ENCODE measurements at places on chromosomes 5 and 9. TPM values are rescaled to one million over a fixed set of nuclear protein-coding genes. Genes with fewer than 3 reads are reported as not detected.

GRCh38 chr5:163458778-163459385 lies 1.0 kb downstream of the NUDCD2 start:
- H3K4me1 ChIP-seq = peaks cover 2% of the 10 kb centered on the region
- H3K4me3 ChIP-seq = peak overlapping the region; percentile 91
- H3K36me3 ChIP-seq = no peaks in the 10 kb centered on the region
- H3K27me3 ChIP-seq = no peaks in the 10 kb centered on the region

- no peaks in the 10 kb centered on the region for H3K4me1 ChIP-seq
- H3K4me3 ChIP-seq = no peak overlapping the region
- H3K36me3 ChIP-seq = no peaks in the 10 kb centered on the region
- no peaks in the 10 kb centered on the region for H3K27me3 ChIP-seq
- DNase-seq = no peak
These were observed 25.9 kb upstream of the TAL2 start for GRCh38 chr9:105636331-105636730.

GRCh38 chr5:169494941-169495548 lies 88.5 kb upstream of the SPDL1 start:
- no peaks in the 10 kb centered on the region for H3K36me3 ChIP-seq
- H3K27ac ChIP-seq = no peak overlapping the region
- H3K4me3 ChIP-seq = no peak overlapping the region
- DNase-seq = no peak
- H3K4me1 ChIP-seq = no peaks in the 10 kb centered on the region

- H3K27ac ChIP-seq = no peak overlapping the region
- H3K27me3 ChIP-seq = no peaks in the 10 kb centered on the region
- H3K4me3 ChIP-seq = no peak overlapping the region
- no peak for DNase-seq
- H3K4me1 ChIP-seq = no peaks in the 10 kb centered on the region
These were observed 3.2 kb upstream of the SCGB3A1 start for GRCh38 chr5:180594311-180595045.

DNA sequence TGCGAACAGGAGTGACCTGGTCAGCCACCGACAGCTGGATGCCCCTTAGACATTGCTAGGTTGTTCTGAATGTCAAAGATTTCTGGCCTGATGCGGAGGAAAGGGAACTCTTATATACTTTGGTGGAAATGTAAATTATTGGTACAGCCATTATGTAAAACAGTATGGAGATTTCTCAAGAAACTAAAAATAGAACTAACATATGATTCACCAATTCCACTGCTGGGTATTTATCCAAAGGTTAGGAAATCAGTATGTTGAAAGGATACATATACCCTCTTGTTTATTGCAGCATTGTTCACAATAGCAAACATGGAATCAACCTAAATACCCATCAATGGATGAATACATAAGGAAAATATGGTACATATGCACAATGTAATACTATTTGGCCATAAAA lies 31.8 kb downstream of the DMRT3 start:
- H3K27ac ChIP-seq = no peak overlapping the region
- DNase-seq = no peak
- H3K4me3 ChIP-seq = no peak overlapping the region
- H3K27me3 ChIP-seq = no peaks in the 10 kb centered on the region

DNA sequence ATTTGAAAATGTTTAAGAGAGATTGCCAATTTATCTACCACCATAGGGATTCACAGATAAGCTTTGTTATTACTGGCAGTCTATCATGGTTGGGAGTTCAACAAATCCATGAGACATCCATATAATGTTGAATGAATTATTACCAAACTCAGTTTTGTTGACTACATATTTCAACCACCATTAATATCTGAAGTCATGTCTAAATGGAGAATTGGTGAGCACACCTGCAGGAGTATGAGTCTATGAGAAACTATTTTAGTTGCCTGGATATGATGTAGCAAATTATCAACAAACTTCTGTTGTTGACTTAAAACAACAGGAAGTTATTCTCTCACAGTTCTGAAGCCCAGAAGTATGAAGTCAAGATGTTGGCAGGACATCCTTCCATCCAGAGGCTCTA lies 126.8 kb upstream of the FBXL7 start:
- H3K4me1 ChIP-seq = no peaks in the 10 kb centered on the region
- no peak overlapping the region for H3K4me3 ChIP-seq
- no peaks in the 10 kb centered on the region for H3K27me3 ChIP-seq
- no peaks in the 10 kb centered on the region for H3K36me3 ChIP-seq
- no peak for DNase-seq
- H3K27ac ChIP-seq = no peak overlapping the region

DNA sequence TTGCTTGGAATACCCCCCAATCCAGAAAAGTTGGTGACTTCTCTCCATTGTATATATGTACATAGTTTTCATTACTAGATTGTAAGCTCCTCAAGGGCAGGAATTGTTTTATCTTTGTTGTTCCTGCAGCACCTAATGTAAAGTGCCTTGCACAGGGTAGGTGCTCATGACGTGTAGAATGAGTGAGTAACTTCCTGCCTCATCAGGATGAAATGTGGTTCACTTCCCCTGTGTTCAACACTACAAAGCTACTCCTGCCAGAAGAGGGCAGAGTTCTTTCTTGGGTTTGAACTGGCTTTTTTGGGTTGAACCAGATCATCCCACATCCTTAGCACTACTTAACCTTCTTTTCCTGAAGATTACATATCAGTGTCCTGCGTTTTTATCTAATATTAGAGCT lies 23.9 kb downstream of the GTF3C4 start:
- no peak overlapping the region for H3K27ac ChIP-seq
- no peaks in the 10 kb centered on the region for H3K4me1 ChIP-seq
- no peak overlapping the region for H3K4me3 ChIP-seq
- no peaks in the 10 kb centered on the region for H3K36me3 ChIP-seq
- DNase-seq = no peak

DNA sequence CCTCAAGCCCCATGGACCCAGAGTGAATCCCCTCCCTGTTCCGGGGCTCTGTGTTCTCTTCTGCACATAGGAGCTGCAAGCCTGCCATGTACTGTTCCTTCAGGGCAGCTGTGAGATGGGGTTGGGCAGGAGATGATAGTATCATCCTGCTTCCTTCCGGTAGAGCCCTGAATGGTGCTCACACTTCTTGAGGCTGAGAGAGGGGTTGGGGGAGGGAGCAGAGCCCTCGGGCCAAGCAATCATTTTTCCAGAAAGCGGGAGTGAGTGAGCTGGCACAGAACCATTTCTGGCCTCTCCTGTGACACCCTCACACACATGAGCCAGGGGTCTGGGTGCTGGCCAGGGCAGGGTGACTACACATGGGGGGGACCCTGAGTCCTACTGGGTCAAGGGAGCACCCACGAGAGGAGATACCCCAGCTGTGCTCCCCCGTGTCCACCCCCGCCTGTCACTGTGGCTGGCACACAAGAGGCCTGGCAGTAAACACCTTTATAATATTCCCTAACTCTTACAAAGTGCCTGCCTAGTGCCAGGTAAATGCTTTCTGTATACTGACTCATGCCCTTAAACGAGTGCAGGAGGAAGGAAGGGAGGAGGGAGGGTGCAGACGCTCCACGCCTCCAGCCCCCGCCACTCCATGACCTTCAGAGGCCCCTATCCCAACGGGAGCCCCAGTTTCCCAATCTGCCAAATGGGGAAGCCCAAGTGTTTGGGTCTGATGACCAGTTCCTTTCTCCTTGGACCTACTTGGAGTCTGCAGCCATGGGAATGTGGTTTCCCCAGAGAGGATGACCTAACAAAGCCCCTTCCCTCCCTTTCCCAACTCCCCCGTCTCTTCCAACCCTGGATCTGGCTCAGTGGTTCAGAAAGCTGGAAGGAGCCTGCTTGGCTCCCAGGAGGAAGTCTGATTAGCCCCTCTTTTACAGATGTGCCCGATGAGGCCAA lies 15.5 kb downstream of the AKNA start:
- H3K4me1 ChIP-seq = peaks cover 4% of the 10 kb centered on the region
- H3K4me3 ChIP-seq = no peak overlapping the region
- H3K27me3 ChIP-seq = no peaks in the 10 kb centered on the region
- peak overlapping the region; percentile 51 for H3K27ac ChIP-seq
- no peaks in the 10 kb centered on the region for H3K36me3 ChIP-seq
- DNase-seq = no peak

GRCh38 chr5:149416987-149417710 lies 38.1 kb upstream of the IL17B start:
- H3K4me1 ChIP-seq = peaks cover 68% of the 10 kb centered on the region
- DNase-seq = peak; percentile 52
- H3K4me3 ChIP-seq = peak overlapping the region; percentile 8
- H3K36me3 ChIP-seq = no peaks in the 10 kb centered on the region
- H3K27ac ChIP-seq = peak overlapping the region; percentile 62

GRCh38 chr5:135133698-135134515 lies 99.9 kb upstream of the PITX1 start:
- no peaks in the 10 kb centered on the region for H3K4me1 ChIP-seq
- DNase-seq = no peak
- H3K36me3 ChIP-seq = no peaks in the 10 kb centered on the region

DNA sequence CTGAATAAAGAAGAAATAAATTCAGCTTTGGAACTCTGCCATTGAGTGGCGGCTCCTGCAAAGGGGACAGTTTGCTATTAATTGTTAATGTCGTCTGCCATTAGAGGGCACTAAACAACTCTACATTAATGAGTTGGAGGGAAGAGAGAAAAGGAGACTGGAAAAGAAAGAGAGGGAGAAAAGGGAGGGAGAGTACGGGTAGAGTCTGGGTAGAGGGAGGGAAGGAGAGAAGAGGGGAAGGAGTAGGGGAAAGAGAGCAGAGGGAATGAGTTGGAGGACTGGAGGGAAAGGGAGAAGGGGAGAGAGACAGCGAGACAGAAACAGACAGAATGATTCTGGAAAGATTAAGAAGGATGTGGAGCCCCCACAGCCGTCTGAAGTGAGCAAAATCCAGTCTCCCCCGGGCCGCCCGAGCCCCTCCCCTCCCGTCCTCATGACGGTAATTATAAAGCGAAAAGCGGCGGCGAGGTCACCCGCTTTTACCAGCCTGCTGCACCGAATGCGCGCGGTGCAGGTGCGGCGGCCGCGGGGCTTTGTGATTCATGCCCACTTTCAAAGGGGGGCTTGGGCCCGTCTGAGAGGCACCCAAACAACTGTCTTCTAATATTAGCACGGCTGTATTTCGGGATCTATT lies 1.9 kb upstream of the FST start:
- H3K4me3 ChIP-seq = peak overlapping the region; percentile 53
- no peaks in the 10 kb centered on the region for H3K36me3 ChIP-seq
- H3K27me3 ChIP-seq = no peaks in the 10 kb centered on the region
- no peak overlapping the region for H3K27ac ChIP-seq
- no peak for DNase-seq

GRCh38 chr9:37534901-37535300 lies 41.3 kb downstream of the FBXO10 start:
- DNase-seq = no peak
- no peaks in the 10 kb centered on the region for H3K4me1 ChIP-seq
- no peak overlapping the region for H3K27ac ChIP-seq
- no peak overlapping the region for H3K4me3 ChIP-seq
- H3K27me3 ChIP-seq = no peaks in the 10 kb centered on the region

- H3K27me3 ChIP-seq = no peaks in the 10 kb centered on the region
- peaks cover 2% of the 10 kb centered on the region for H3K4me1 ChIP-seq
- H3K27ac ChIP-seq = no peak overlapping the region
- peak; percentile 73 for DNase-seq
- H3K4me3 ChIP-seq = no peak overlapping the region
These were observed 114.9 kb upstream of the NFIB start for GRCh38 chr9:14428781-14429230.

- no peak overlapping the region for H3K27ac ChIP-seq
- DNase-seq = no peak
- no peak overlapping the region for H3K4me3 ChIP-seq
- no peaks in the 10 kb centered on the region for H3K36me3 ChIP-seq
These were observed 88.5 kb downstream of the PBX3 start for GRCh38 chr9:125835655-125836054.

DNA sequence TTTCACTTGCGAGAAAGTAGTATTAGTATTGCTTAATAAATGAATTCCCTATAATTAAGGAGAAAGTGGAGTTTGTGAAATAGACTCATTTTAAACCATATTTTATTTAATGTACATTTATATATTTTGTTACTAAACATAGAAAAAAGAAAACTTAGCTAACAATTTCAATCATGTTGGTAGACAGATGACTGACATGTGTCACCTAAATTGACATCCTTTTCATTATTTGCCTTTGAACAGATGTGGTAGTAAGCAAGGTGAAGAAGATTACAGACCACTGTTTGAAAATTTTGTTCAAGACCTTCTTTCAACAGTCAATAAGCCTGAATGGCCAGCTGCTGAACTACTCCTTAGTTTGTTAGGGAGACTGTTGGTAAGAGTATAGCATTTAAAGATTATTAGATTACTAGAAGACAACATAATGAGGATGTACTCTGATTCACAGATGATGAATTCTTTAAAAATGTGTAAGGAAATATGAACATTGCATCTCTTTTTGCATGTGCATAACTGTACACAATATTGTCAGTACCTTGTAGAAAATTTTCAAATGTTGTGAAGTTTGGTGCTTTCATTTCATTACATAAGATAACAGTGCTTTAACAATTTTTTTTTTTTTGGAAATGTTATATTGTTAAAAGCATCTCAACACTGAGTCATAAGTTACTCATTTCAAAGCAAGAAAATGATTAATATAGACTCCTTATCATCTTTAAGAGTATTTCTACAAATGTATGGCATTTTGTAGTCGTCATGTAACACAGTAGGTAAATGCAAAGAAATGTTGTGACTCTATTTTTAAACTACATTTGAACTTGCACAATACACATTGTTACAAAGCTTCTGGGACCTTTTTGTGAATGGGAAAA lies 139.5 kb downstream of the NIPBL start:
- H3K27me3 ChIP-seq = no peaks in the 10 kb centered on the region
- no peaks in the 10 kb centered on the region for H3K36me3 ChIP-seq
- H3K27ac ChIP-seq = no peak overlapping the region
- H3K4me3 ChIP-seq = no peak overlapping the region
- no peak for DNase-seq

- no peaks in the 10 kb centered on the region for H3K36me3 ChIP-seq
- H3K27me3 ChIP-seq = no peaks in the 10 kb centered on the region
- H3K27ac ChIP-seq = no peak overlapping the region
- no peak overlapping the region for H3K4me3 ChIP-seq
- no peak for DNase-seq
These were observed 49.0 kb upstream of the SUSD3 start for GRCh38 chr9:93009337-93010015.

GRCh38 chr5:33938507-33938796 lies 2.3 kb downstream of the RXFP3 start:
- DNase-seq = no peak
- no peak overlapping the region for H3K27ac ChIP-seq
- no peaks in the 10 kb centered on the region for H3K27me3 ChIP-seq
- no peak overlapping the region for H3K4me3 ChIP-seq

- no peaks in the 10 kb centered on the region for H3K36me3 ChIP-seq
- DNase-seq = no peak
- no peak overlapping the region for H3K27ac ChIP-seq
- no peak overlapping the region for H3K4me3 ChIP-seq
These were observed 599.9 kb downstream of the RAB3C start for GRCh38 chr5:59182760-59183159.

GRCh38 chr5:17796757-17797396 lies 162.6 kb downstream of the TAF11L14 start:
- no peaks in the 10 kb centered on the region for H3K36me3 ChIP-seq
- DNase-seq = no peak
- H3K4me1 ChIP-seq = no peaks in the 10 kb centered on the region
- no peaks in the 10 kb centered on the region for H3K27me3 ChIP-seq
- H3K27ac ChIP-seq = no peak overlapping the region

The CLIC3 gene
- not detected for total RNA-seq

The BAAT gene
- 0.10 TPM for total RNA-seq

The PCDHB14 gene
- total RNA-seq = 5.4 TPM

The ANKRD18B gene
- total RNA-seq = not detected

The SLC2A8 gene
- 21.2 TPM for total RNA-seq

The FCN2 gene
- total RNA-seq = 0.25 TPM

The GRM6 gene
- total RNA-seq = not detected

The RAD17 gene
- 19.6 TPM for total RNA-seq

The GRK6 gene
- total RNA-seq = 30.3 TPM

The PDLIM4 gene
- 40.8 TPM for total RNA-seq

The SMIM32 gene
- total RNA-seq = not detected

The ABLIM3 gene
- 2.4 TPM for total RNA-seq

The PGM5 gene
- total RNA-seq = 85.8 TPM
